ENCODE measurements at places on chromosomes 11 and 22.
A peak's percentile ranks its signal among the peaks of the same experiment; 100 is the strongest.

GRCh38 chr11:61041755-61042518 is 60.4 kb upstream of the CD5 start:
- DNase-seq = peak; percentile 4

GRCh38 chr22:17091851-17092250 is 7.1 kb downstream of the IL17RA start:
- DNase-seq = no peak

GRCh38 chr11:14789879-14790484 is 102.0 kb downstream of the CYP2R1 start:
- DNase-seq = peak; percentile 21

DNA sequence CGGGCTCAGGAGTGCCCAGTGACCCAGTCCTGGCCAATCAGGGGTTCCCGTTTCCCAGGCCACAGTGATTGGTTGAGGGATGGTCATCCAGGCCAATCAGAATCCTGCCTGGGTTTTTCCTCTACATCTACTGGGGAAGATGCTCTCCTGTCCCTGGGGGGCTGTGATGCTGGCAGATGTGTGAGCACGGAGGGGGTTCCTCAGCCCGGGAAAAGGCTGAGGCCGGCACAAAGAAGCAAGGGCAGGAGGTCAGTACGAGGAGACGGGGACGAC is 171.2 kb downstream of the CTTN start:
- no peak for DNase-seq

- DNase-seq = no peak
Measured at GRCh38 chr11:71442880-71443279, 5.3 kb downstream of the DHCR7 start.

Measured in MCF 10A (cell line).